Activated CD4-positive, alpha-beta T cell treated with anti-CD3 and anti-CD28 coated beads for 36 hours (primary cell): ENCODE measurements at places on chromosomes 11 and 22. TPM values are rescaled to one million over a fixed set of nuclear protein-coding genes. Genes with fewer than 3 reads are reported as not detected.
A peak's percentile ranks its signal among the peaks of the same experiment; 100 is the strongest.

DNA sequence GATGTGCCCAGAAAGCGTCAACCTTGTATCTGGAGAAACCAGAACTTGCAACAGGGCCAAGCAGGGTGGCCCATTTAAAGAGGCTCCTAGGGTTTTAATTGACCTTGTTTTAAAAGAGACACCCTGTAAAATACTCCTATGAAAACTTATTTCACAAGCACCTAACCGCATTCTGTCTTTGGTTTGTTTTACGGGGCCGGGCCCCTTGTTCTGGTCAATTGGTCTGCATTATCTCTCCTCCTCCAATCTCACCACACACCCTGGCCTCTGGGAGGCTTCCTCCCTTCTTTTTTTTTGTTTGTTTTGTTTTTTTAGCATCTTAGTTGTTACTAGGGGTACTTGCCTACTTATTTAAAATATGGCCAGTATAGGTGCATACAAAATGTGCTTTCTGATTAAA, 4.7 kb downstream of the EHF start:
- no peak for DNase-seq

GRCh38 chr11:60830478-60831142, 11.3 kb upstream of the CCDC86 start:
- DNase-seq = no peak

GRCh38 chr22:44316393-44317122, 3.8 kb upstream of the SHISAL1 start:
- DNase-seq = no peak

DNA sequence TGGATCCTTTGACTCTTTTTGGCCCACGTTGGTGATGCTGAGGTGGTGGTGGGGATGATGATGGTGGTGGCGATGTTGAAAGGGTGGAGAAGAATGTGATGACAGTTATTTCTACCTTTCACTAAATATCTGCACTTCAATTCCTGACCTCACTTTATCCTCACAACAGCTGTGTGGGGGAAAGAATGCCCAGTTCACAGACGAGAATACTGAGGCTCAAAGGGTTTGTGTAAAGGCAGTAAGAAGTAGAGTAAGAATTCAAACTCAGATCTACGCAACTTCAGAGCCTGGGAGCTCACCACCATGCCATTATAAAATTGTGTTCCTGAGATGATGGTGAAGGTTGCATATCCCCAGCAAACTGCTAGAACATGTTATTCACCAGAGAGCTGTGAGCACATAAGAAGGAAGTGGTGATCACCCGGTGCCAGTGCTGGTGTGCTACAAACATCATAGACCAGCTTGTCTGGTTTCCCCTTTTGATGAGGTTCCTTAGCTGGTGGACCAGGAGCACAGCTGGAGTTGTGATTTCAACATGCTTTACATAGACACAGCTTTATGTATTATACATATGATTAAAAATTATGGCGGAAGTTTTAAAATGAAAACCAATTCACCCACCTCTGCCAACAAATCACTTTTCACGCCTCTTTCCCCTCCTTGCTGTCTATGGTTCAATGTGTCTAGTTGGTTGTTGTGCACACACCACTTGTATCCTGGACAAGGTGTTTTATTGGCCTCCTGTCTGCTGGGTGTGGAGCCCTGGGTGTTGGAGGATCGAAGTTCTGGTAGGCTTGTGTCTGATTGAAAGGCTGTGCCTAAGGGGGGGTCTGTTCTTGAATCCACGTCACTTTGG, 6.2 kb downstream of the ST14 start:
- DNase-seq = no peak

GRCh38 chr22:37897807-37898206, 8.3 kb upstream of the MICALL1 start:
- DNase-seq = no peak

DNA sequence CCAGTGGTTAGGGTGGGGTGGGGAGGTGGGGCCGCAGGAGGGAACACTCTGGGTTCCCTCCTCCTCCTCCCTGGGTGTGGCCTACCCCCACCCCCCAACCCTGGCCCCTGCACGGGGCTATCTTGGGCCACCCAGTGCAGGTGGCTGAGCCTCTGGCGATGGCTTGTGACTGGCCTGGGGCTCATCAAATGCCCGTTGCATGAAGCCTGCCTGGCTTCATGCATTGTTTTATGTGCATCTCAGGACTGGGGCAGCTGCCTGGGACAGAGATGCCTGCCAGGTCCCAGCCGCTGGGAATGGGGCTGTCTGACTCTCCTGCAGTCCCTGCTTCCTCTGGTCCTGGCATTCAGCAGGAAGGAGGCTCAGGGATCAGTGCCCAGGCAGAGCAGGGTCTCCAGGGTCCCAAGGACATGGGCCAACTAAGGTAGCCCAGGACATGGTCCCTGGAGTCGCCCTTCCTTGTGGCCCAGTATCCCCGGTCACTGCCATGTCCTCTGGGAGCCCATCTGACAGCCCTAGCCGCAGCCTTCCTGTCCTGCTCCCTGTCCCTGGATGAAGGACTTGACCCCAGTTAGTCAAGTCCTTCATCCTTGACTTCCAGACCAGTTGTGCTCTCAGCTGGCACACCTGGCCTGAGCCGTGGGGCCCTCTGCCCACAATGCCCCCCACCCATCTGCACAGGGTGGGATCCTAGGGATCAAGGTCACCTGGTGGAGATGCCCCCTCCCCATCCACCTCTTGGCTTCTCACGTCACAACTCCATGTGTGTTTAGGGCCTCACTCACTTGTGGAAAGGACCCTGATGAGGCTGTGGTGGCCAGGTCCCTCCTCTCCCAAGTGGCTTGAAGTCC, 112.1 kb upstream of the FGF3 start:
- DNase-seq = no peak

- no peak for DNase-seq
Observed at GRCh38 chr11:69562816-69563215, 78.1 kb upstream of the CCND1 start.

- DNase-seq = no peak
Observed at GRCh38 chr11:120044011-120044675, 93.8 kb downstream of the TRIM29 start.

GRCh38 chr11:130162733-130163132, 3.2 kb downstream of the ST14 start:
- peak; percentile 19 for DNase-seq

DNA sequence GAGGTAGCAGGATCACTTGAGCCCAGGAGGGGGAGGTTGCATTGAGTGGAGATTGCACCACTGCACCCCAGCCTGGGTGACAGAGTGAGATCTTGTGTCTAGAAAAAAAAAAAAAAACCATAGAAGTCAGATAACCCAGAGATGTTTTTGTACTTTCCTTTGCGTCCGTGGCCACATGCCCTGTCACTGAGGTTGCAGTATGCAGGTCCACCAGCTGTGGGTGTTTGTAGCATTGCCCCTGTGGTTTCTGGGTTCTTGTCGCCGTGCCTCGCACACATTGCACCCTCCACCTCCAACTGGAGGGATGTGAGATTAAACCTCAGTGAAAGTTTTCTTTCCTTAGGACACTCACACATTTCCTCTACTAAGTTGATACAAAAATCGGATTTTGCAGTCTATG, 70.3 kb downstream of the TNRC6B start:
- peak; percentile 72 for DNase-seq

GRCh38 chr11:115528225-115528624, 24.0 kb upstream of the CADM1 start:
- DNase-seq = no peak

DNA sequence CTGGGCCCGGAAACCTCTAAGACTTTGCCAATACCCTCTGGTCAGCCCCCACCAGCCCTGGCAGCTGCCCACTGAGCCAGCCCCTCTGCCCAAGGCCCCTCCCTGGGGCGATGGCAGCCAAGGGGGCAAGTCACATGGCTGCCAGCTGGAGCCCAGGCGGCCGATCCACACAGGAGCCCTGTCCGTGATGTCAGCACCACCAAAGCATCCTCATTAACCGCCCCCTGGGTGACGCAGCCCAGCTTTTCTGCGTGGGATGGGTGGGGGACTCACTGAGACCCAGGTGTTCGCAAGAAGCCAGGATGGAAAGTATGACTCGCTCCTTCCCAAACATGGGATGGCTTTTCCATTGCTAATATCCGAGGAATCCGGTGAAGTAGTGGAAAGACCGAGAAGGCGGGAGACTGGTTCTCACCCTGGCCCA, 46.6 kb upstream of the WNT7B start:
- DNase-seq = peak; percentile 2

- no peak for DNase-seq
Observed at GRCh38 chr22:40114411-40114810, 63.3 kb upstream of the TNRC6B start.

DNA sequence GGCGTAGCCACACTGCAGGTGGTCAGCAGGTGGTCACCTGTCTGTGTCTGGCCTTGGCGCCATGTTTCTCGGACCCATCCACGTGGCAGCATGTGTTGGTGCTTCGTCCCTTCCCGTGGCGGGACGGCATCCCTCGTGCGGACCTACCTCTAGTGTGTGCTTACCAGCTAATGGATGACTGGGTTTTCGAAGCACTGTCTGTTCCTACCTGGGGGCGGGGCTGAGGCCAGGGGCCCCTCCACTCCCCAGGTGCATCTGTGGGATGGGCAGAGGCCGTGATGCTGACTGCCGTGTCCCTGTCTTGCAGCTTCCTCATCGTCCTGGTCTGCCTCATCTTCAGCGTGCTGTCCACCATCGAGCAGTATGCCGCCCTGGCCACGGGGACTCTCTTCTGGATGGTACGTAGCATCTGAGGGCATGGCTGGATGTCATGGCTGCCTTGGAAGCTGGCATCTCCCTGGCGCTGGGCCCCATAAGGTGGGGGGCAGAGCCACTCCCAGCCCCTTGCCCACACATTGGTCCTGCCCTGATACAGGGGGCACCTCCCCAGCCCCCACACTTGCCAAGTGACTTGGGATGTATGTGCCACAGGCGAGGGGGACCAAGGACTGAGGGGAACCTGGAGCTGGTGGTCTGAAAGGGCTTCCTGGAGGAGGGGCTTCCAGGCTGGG, 82.9 kb downstream of the KCNQ1 start:
- DNase-seq = peak; percentile 3

DNA sequence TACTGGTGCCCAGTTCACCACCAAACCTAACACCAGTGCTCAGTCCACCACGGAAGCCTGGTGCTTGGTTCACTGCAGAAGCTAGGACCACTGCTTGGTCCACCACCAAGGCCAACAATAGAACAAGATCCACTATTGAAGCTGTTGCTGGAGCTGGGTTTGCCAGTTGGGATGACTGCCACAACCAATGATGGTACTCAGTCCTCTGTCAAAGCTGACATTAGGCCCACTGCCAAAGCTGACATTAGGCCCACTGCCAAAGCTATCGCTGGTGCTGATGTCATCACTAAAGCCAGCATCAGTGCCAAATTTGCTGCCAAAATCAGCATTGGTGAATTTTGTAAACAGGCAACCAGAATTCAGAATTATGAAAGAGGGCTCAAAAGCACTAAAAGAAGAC, 1850.2 kb upstream of the RAG2 start:
- DNase-seq = no peak

DNA sequence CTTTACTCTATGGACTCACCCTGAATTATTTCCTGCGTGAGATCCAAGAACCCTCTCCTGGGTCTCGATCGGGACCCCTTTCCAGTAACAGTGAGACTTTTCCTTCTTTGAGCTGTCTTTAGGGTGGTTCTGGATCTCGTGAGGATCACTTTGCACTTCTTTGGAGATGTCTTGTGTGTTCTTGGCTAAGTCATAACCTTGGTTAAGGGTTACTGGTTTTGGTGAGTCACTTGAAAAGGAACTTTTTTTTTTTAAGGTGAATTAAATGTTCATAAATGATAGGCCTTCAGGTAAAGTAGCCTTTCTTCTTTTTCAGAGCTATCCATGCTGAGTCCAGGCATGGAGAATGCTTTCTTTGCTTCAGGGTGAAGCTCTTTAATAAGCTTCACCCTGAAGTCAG, 19.4 kb upstream of the GSTP1 start:
- no peak for DNase-seq

DNA sequence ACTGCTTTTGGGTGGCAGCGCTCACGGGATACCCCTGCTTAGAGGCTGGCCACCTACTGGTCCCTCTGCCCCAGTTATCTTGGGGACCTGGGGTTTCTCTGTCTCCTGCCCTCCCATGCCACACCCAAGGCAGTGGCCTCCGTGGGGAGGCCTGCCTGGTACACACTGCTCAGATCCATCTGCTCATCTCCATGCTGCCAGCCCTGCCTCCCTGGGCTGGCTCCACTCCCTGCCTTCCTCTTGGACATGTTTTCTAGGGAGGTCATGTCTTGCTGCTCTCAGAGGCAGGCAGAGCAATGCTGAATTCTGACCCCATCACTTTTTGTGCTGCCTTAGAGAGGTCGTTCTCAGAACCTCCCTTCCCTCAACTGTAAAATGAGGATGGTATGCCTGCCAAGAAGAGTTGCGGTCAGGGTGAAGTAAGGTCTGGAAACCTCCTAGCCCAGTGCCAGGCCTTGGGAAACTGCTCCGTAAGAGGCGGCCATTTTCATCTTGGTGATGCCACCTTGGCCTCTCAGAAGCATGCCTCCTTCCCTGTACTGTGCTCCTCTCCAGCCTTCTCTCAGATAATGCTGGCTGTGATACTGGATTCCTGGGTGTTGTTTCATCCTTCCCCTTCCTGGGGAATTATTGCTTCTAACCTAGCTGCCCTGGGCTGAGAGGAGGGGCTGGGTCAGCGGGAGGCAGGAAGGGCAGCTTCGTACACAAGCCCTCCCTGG, 186.4 kb upstream of the ZBED5 start:
- DNase-seq = no peak

DNA sequence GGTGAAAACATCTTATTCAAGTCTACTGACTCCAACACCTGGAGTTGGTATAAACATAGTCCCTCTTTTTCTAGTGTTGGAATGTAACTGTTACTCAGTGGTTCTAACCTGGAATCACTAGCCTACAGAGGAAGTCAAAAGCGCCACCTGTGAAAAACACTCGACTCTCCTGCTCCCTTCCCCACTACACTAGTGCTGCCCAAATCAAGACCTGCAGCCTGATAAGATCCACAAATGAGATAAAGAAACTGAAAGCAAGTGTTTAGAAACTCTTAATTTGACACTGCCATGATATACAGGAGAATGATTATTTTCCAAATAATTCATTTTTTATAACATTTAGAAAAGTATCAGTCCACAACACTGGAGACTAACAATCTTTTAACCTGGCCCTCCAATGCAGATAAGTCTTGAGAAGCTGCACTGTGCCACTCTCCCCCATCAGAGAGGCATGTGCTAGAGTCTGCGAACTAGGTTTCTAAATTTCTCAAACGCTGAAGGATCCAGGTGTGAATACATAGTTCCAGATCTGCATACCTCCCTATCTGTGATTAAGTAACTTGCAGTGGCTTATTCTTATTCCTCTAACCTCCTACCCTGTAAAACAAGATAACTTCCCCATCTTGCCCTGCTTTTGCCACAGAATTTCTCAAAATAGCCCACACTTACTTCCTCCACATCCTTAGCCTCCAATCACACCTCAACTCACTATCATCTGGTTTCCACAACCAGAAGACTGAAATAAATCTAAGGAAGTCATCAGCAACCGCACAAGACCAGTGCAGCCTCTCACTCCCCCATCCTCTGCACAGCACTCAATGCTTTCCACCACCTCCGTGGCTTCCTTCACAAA, 88.1 kb downstream of the RRAS2 start:
- peak; percentile 44 for DNase-seq

The KCNJ4 gene
- total RNA-seq = not detected

The IFITM10 gene
- not detected for total RNA-seq

The P2RX6 gene
- 0.25 TPM for total RNA-seq

The RFPL2 gene
- total RNA-seq = not detected

The EP300 gene
- total RNA-seq = 40.5 TPM

The KREMEN1 gene
- 0.30 TPM for total RNA-seq

The OR51E1 gene
- total RNA-seq = not detected

The RIMBP3B gene
- 0.35 TPM for total RNA-seq
